Activated naive CD4-positive, alpha-beta T cell treated with anti-CD3 and anti-CD28 coated beads for 36 hours (primary cell): ENCODE measurements at places on chromosomes 2 and 18. TPM values are rescaled to one million over a fixed set of nuclear protein-coding genes. Genes with fewer than 3 reads are reported as not detected.

The DES gene
- total RNA-seq = not detected

The SLC8A1 gene
- 0.60 TPM for total RNA-seq

The CDC42EP3 gene
- total RNA-seq = 8.5 TPM

The GAD1 gene
- 0.86 TPM for total RNA-seq

The HRH4 gene
- not detected for total RNA-seq

The SEH1L gene
- 82.6 TPM for total RNA-seq

DNA sequence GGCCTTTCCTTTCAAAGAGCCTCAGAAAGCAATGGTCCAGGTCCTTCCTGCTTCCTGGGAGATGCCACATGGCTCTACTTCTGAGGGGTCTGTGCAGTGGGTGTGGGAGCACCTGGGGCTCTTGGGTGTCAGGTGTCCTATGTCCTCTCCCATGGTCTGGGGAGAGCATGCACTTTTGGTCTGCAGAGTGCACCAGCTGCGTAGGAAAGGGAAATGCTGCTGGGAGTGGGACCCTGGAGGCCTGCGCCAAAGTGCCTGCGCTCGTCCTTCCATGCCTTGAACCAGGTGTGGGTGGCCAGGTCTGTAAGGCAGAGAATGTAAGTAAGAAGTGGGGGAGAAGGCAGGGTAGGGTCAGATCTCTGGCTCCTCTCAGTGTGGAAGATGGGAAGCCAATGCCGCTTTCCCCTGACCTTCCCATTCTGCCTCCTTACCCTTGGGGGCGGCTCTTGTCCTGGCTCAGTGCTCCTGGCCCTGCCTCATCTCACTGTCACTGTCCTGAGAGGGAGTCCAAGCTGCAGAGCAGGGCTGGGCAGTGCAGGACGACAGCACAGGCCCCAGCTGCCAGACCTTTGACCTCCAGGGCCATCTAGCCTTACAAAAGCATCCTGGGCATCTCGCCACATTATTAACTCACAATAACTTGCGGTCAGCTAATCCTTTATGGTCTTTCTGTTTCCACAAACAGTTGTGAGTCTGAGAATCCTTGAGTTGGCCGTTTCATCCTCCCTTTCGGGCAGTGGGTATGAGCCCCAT, 6.6 kb upstream of the PROM2 start:
- DNase-seq = no peak

- DNase-seq = no peak
These were observed 78.8 kb downstream of the VIT start for GRCh38 chr2:36775261-36775660.

GRCh38 chr18:21444465-21445212, 155.9 kb downstream of the ESCO1 start:
- DNase-seq = peak; percentile 20

- DNase-seq = no peak
These were observed at the start of gene TNFAIP6 for GRCh38 chr2:151357359-151357758. TSS of gene TNFAIP6 (plus strand) at chr2:151357592. CDS start at chr2:151357667, 75 bp downstream.

GRCh38 chr18:66510357-66511045, 93.4 kb downstream of the CDH19 start:
- DNase-seq = no peak

DNA sequence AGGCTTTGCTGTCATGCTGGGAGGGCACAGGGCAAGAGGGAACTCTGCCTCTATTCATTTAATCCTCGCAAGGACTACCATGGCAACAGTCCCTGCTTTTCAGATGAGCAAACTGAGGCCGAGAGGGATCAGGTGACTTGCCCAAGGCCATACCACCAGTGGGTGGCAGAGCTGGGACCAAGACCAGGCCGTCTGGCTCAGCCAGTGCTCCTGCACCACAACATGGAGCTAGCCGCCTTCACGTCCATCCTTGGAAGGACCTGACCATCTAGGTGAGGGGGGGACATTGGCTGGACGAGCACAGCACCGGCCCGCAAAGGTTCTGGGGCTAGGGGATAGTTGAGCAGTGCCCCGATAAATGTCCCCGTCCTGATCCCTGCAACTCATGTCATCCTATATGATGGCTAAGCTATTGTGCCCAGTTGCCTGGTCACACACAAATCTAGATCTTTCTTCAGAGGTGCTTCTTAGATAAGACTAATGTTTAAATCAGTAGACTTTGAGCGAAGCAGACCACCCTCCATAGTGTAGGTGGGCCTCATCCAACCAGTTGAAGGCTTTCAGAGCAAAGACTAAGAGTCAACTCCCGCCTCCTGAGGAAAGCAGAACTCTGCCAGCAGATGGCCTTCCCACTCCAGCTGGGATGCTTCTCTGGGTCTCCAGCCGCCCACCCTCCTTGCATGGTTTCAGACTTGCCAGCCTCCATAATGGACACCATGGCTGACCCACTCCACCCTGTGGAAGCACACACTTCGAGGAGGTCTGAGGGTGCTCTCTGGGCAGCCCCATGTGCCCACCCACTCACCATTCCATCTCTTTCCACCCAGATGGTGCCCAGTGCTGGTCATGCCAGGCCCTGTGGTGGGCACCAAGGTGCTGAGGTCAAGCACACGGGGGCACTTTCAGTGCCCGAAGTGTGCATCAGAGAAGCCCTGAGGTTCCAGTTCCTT, 214.8 kb upstream of the RAB6C start:
- DNase-seq = no peak

DNA sequence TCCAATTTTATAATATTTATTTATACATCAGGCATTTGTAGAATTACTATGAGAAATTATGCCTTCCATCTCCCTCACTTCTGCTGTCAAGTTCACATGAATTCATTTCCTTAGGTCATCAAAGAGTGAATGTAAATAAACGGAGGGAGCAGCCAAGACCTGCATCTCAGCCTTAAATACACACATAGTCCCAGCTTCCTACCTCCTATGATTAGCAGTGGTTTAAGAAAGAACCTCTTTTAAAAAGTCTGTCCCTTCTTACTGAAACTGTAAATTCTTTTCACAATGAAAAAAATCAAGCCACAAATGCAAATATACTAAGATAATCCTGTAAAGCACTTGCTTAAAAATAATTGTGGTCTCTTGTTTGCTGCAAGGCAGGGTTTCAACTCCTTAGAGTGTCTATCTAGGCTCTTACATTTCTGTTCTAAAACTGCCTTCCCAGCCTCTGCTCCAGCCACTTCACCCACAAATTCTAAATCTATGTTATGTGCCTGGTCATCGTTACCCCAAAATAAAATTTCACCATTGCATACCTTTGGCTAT, 532.7 kb upstream of the FSHR start:
- no peak for DNase-seq

DNA sequence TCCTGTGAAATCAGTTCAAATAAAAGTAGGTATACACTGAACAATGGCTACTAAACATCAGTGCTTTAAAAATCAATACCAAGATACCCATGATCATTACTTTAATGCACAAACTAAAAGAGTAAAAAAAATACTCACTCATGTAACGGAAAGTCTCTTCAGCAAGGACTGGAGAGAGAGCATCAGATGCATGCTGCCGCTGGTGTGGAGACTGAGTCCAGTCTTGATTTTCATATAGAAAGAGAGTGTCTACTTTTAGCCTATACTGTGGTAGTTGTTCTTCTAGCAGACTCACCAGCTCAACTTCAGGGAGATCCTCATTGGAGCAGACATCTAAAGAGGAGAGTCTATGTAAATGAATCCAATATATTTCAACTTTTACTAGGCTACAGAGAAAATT, 44.0 kb downstream of the TRAK2 start:
- DNase-seq = no peak

- no peak for DNase-seq
These were observed 62.8 kb upstream of the RNF152 start for GRCh38 chr18:61955644-61956043.

DNA sequence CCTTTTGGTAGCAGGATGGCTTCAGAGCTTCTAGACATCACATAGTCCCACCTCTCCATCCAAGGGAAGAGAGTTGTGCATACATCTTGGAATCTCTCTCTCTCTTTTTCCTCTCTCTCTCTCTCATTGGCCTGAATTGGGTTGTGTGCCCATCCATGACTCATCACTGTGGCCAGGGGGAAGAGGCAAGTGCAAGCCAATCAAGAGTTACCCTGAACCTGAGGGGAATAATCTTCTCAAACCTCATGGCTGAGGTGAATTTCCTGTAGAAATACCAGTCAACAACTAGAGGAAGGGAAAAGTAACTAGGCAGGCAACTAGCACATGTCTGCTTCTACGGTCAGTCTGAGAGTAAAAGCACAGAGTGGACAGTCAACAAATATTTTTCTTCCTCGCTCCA, 7.3 kb upstream of the CHN1 start:
- DNase-seq = no peak
